Daoy (cell line): ENCODE measurements at places on chromosomes 2 and 18. TPM values are rescaled to one million over a fixed set of nuclear protein-coding genes. Genes with fewer than 3 reads are reported as not detected.

DSG4 gene
- not detected in 2 replicates for total RNA-seq

C2orf81 gene
- 1.4 TPM in 2 replicates for total RNA-seq

ZDBF2 gene
- 5.5 and 8.3 TPM in 2 replicates for total RNA-seq

ZBTB14 gene
- total RNA-seq: 10.4 and 13.8 TPM in 2 replicates

VIT gene
- not detected in 2 replicates for total RNA-seq

- DNase-seq: no peak
These were observed 384.5 kb downstream of the NBAS start for GRCh38 chr2:15176604-15177003.

- DNase-seq: peak; percentile 42
These were observed 190.0 kb downstream of the SEPTIN10 start for GRCh38 chr2:109423556-109424359.

GRCh38 chr2:653645-654425 is 23.4 kb downstream of the TMEM18 start:
- DNase-seq: no peak

DNA sequence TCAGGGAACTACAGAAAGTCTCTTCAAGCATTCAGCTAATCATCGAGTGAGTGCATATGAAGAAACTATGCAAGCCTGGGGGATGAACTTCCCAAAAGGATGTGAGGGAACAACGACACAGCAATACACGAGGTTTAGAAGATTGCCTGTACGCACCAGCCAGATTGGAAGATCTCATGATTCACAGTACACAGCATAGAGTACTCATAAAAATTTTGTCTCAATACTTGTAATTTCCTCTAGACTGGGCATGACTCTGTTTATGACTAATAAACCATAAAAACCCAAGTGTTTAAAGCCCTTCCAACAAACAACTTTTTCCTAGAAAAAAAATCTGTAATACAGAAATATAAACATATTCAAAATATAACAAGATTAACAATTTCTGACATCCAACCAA is 279.7 kb downstream of the KCNJ3 start:
- DNase-seq: no peak

- no peak for DNase-seq
These were observed 662.1 kb downstream of the LRP1B start for GRCh38 chr2:141468761-141469160.

- DNase-seq: no peak
These were observed 3.3 kb upstream of the YWHAQ start for GRCh38 chr2:9634133-9634532.

- DNase-seq: no peak
These were observed 858.7 kb upstream of the ACVR2A start for GRCh38 chr2:146986161-146986560.

DNA sequence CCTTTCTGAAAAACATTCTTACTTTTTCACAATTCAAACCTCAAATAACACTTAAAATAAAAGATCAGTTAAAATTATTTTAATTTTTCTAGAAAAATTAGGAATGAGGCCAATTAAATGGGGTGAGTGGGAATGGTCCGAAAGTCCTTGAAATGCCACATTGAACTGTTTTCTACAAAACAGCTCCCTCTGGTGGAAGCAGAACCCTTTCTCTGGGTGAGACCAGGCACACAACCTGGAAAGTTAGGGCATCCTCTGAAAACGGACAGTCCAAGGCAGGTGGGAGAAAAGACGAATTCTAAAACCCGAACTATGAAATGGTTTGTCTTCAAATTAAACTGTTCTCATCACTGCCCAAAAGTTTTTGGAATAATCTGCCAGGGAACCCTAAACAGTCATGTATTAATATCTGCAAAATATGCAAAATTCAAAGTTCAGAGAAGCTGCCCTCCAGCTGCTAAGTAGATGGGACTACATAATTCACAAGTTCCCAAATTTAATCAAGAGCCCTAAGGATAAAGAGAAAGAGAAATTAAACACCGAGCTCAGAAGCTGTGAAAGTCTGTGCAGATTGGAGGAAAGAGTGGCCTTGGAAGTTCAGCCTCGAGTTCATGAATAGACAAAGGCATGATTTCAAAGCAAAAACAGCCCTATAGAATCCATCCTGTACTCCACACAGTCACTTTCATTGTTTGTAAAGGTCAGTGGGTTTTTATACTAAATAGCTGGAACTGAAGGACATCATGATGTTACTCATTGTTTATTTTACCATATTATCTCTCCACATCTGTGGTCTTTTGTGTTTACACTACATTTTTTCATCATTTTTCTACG is 108.3 kb downstream of the PIEZO2 start:
- DNase-seq: peak; percentile 50

DNA sequence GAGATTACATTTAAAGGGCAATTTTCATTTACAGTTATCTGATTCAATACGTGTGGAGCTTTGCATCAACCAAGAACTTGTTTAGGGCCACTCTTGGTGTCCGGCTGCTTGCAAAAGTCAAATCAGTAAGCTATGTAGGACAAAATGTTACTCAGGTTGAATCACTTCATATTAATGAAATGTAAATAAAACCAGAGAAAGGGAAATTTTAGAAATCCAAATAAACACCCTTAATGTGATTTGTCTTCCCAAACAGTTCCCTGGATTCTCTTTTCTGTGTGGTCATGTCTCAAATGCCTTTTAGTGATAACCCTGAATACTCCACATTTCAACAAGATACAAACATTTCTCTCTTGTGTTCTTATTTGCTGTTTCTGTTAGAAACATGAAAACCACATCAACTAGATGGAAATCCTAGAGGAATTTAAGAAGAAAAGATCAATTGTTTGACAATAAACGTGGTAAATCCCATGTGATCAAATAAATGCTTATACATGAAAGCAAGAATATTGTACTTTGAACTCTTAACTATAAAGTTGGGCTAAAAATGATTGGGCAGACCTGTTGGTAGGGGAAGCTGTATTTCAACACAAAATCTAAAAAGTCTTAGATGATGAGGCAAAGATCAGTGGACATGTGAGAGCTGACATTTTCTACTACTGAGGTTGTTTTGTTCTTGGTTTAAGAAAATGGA is 101.3 kb downstream of the CDC42EP3 start:
- peak; percentile 46 for DNase-seq

- DNase-seq: no peak
These were observed 150.9 kb downstream of the ATAD2B start for GRCh38 chr2:23776021-23776420.

DNA sequence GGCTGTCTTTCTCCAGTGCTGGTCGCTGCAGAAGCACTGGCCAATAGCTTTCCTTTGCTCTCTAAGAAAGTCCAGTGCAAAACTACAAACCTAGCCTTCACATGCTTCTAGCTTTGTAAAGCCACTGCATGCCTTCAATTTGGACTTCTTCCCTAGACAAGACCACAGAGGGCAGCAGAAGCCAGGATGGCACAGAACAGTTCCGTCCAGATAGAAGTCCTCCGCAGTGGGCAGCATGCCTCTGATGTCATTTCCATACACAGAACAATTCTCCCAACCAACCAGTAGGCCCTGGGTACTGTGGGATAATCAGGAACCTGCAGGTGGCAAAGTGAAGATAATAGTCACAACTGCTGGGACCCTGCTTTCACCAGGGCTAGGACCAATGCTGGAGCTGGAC is 3.3 kb downstream of the ST6GAL2 start:
- DNase-seq: no peak

DNA sequence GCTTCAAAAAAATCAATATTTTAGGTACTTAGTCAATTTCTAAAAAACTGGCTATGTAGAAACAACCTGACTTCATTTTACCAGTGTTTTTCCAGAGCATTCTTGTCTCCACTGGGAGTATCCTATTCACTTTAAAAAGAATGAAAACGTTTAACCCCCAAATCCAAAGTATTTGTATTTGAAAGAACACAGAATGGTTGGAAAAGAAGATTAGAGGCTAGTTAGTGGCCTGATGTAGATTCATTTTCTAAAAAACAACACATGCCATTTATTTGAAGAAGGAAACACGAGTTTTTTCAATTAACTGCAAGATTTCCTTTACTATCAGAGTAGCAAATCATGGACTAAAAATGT is 74.6 kb downstream of the PLEKHM3 start:
- DNase-seq: no peak

DNA sequence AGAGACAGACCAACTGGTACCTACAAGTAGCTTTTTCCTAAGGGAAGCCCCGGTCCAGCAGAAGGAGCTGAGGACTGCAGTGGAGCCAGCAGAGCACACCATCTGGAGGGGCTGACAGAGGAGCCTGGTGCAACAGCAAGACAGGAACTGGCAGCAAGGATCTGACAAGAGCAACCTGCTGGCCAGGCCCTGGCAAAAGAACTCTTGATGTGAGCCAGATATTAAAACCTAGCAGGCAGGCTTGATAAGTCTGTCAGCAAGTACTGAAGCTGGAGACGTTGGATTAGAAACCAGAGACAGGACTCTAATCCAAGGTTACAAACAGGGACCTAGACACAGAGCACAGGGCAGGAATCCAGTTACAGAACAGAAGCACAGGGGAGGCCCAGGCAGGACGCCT is 260.7 kb upstream of the MGAT5 start:
- DNase-seq: no peak

- DNase-seq: no peak
These were observed 138.8 kb downstream of the ATAD2B start for GRCh38 chr2:23788100-23788499.

DNA sequence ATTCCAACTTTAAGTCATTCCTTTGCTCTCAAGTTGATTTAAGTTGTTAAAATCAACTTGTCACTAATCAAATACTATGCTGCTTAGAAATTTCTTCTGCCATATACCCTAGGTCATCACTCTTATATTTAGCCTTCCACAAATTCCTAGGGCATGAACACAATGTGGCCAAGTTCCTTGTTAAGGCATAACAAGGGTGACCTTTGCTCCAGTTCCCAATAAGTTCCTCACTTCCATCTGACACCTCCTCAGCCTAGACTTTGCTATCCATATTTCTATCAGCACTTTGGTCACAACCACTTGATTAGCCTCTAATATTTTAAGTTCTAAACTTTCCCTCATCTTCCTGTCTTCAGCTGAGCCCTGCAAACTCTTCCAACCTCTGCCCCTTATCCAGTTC is 9.9 kb upstream of the TMEM37 start:
- DNase-seq: no peak

GRCh38 chr2:74052732-74053710 is 68.3 kb downstream of the TET3 start:
- DNase-seq: no peak

- DNase-seq: no peak
These were observed 4.3 kb upstream of the INO80C start for GRCh38 chr18:35502052-35502451.

GRCh38 chr2:41909584-41909983 is 138.2 kb upstream of the PKDCC start:
- DNase-seq: no peak

DNA sequence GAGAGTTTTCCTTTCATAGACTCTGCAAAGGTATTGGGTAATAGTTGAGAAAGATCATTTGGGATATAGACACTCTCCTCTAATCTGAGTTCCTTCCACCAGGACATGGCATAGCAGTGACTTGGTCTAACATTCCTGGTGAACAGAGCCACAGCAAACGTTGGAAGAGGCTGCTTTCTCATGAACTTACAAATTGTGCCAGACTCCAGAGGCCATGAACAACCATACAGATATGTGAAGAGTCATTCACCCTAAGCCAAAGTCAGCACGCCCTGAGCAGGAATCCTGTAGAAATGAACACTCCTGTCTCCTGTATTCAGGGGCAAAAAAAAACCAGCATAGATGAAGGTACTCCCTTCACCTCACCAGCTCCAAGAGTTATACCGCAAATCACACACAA is 152.8 kb downstream of the TMEM18 start:
- peak; percentile 46 for DNase-seq

GRCh38 chr2:144830543-144830942 is 310.6 kb upstream of the ZEB2 start:
- DNase-seq: no peak

DNA sequence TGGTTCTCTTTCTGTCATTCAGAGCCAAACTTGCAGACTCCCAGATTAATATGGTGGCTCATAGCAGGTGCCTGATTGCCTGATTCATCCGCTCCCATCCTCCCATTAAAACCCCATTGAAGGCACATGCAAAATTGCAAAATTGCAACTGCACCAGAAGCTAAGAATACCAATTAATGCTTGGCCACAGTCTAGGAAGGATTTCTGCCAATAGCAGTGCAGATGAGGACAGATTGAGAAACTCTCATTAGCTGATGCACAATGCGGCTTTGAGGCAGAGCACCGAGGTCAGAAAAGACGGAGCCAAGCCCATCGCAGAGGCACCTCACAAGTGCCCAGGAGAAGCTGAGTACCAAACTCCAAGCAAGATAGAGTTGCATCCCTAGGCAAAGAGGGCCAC is 172.8 kb downstream of the ARL4C start:
- no peak for DNase-seq

- no peak for DNase-seq
These were observed 1834.7 kb upstream of the PIK3C3 start for GRCh38 chr18:40120356-40120755.
